ENCODE measurements at places on chromosomes 12 and 14.

DNA sequence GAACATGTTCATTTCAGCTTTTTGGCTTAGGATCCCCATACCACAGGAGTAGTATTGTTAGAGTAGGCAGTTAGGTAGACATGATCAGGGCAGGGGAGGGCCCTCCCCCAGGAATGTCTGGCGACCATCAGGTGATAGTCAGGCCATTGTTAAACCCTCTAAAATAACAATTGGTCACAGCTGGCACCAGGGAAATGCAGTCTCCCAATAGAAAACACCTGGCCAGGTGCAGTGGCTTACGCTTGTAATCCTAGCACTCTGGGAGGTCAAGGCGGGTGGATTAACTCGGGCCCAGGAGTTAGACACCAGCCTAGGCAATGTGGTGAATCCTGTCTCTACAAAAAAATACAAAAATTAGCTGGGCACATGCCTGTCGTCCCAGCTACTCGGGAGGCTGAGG, 187.1 kb downstream of the MON2 start:
- DNase-seq = no peak

GRCh38 chr14:61091657-61092273, 110.7 kb downstream of the SLC38A6 start:
- DNase-seq = no peak

DNA sequence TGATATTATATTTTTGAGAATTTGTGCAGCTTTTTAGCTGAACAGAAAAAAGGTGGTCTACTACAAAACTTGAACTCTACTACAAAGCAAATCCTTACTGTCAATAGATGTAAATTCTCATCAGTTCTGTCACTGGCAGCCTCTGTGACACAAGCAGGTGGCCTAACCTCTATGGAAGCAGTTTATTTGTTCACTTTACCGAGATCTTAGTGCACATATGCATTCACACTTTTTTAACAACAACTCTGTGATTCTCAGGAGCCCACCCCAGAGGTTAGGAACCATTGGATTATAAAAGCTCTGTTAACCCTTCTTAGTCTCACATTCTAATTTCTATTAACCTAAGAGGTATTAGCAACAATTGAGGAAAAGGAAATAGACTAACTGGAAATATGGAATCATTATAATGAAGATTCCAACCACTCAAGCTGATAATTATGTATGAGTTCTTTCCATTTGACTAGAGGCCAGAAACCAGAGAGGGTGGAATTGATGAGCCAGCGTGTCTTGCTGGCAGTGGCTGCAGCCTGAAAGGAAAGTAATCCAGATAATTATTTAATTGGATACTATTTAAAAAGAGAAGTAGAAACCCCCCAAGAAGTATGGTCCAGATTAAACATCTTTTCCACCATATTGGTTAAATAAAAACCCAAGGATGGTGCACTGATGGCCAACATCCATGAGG, 451.1 kb downstream of the TMEM117 start:
- no peak for DNase-seq

- DNase-seq = no peak
These were observed 26.8 kb downstream of the FERMT2 start for GRCh38 chr14:52923902-52924575.

DNA sequence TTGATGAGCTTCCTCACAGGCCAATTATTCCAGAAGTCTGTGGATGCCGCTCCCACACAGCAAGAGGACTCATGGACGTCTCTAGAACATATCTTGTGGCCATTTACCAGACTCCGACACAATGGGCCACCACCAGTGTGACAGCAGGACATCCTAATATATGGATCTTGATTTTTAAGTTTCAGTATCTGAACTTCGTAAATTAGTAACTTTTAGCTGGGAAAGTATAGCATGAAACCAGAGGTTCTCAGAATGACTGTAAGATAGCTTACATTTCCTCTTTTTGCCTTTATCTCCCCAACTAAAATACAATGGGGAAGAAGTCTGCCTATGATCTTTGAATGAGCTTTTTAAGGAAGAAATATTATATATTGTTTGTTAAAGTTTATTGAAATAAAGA, 87.0 kb downstream of the DNAI7 start:
- no peak for DNase-seq

DNA sequence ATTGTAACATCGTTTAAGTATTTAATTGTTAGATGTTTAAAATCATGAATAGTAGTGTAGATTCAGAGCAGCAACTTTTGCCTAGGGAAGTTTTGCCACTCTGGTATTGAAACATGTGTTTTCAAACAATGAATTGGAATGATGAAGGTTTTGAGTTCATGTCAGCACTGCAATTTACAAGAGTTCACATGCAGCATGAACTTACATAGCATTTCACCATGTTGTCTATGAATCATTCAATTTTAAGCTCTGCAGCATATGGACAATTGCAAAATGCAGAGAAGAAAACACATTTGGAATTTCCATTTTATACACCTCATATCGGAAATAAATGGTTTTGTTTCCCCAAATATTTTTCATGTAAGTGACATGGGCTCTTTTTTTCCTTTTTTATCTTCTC, 170.7 kb upstream of the CDKN3 start:
- DNase-seq = no peak

- DNase-seq = no peak
These were observed 285.3 kb downstream of the PDZRN4 start for GRCh38 chr12:41473441-41473840.

DNA sequence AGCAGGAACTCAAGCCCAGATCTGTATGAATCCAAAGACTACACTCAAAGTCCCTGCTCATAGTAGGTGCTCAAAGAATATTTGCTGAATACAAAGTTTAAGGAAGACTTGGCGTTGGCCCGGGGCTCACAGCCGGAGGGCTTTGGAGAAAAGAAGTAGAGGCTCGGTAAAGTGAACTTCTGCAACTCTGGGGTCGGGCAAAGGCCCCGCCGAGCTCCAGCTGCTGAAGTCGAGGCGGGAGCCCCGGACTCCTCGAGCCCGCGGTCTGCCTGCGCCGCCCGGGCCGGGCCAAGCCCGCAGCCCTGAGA, 335 bp downstream of the GCN1 start:
- no peak for DNase-seq

- no peak for DNase-seq
These were observed 10.6 kb upstream of the TNFAIP2 start for GRCh38 chr14:103112400-103113243.

- no peak for DNase-seq
These were observed at the start of gene NFE2 for GRCh38 chr12:54300732-54301427. TSS of gene NFE2 (minus strand) at chr12:54301015. CDS start at chr12:54295248, 5,767 bp downstream.

DNA sequence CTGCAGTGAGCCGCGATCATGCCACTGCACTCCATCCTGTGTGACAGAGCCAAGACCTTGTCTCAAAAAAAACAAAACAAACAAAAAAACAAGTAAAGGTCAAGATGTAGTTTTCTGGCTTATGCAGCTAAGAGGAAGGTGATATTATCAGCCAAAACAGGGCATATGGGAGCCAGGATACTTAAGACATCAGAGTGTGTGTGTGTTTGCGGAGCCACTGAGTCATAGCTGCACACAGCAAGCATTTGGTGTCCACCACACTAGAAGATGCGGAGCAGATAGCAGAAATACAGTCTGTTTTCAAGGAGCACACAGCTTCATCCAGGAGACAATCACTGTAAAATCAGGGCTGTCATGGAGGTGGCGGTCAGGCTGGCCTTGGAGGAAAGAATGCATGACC, 72.6 kb upstream of the REP15 start:
- no peak for DNase-seq

Measured in stimulated activated CD4-positive, alpha-beta T cell treated with anti-CD3 and anti-CD28 coated beads, TNF-alpha, amount 100 ng/mL, for 48 hours (primary cell).